Hematopoietic multipotent progenitor cell (in vitro differentiated cells): ENCODE measurements at places on chromosomes 11 and 22. TPM values are rescaled to one million over a fixed set of nuclear protein-coding genes. Genes with fewer than 3 reads are reported as not detected.

DNA sequence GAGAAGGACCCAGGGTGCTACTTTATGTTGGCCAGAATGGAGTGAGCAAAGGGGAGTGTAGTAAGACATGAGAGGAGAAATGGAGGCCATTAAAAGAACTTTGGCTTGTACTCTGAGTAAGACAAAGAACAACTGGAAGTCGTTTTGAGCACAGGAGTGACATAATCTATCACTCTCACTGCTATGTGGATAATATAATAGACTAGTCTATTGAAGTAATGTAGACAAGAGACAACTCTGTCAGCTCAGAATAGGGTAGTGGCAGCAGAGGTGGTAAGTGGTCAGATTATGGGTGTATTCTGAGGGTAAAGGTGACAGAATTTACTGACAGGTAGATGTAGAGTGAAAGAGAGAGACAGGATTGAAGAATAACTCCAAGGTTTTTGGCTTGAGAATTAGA lies 8.2 kb downstream of the KIF18A start:
- no peak for DNase-seq

DNA sequence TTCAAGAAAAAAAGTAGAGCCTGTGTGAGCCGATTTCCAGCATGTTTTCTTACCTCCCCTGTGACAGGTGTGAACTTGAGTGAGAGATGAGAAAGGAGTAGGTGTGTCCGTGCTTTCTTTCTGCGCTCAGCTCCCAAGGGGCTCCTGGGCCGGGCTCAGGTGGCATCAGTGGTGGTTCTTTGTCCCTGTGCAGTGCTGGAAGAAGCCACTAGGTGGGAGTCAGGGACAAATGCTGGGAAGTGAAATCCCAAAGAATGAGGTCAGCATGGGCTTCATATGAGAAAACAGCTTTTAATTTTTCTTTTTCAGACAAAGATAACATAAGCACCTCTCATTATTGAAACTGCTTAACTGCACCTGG lies 57.8 kb downstream of the PPFIBP2 start:
- peak; percentile 23 for DNase-seq

DNA sequence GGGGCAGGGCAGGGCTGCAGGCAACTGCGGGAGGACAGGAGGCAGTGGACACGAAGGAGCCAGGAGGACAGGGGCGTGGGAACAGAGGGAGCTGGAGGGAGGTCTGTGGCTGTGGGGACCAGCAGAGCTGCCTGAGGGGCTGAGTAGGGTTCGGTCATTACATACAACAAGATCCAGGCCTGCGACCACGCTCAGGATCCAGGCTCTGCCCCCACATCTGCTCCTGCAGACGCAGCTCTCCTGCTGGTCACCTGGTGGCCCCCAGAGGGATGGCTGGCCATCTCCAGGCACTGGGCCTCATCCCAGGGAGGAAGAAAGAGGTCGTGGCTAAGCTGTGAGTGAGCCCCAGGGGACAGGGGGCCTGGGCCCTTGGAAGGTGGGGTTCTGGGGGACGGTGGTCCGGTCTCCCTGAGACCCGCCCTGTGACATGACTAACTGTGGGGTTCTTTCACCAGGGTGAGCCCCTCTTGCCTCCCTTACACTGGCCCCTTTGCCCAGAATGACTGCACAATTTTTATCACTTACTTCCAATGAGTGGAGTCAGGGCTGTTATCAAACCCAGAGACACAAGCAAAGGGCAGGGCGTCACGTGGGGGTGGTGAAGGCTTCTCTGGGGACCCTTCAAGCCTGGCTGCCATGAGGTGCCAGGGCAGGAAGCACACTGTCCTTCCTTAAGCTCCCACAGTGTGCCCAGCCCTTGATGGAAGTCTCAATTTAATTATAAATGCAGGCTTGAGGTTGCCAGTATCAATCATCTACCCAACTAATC lies 6.7 kb upstream of the APOBEC3A start:
- no peak for DNase-seq

DNA sequence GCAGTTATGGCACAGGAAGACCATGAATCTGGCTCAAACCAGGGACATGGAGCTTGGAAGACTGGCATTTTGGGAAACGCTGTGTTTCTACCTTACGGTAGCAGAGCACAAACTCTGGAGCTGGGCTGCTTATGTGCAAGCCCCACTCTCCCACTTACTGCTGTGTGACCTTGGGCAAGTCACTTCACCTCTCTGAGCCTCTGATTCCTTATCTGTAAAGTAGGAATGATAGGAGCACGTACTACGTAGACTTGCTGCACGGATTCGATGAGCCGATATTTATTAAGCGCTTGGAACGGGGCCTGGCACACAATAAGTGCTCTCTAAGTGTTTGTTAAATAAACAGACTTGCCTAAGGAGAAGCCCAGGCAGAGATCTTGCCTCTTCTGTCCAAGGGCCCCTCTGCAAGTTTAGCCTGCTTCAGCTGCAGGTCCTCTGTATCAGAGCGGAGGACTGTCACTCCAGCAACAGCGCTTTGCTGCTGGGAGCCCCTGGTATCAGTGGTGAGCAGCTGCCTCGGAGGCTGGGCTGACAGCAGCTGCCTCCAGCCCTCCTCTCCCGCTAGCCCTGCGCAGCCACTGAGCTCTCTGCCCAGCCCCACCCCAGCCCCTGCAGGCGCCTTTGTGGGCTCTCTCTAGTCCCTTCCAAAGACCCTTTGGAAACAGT lies 96.9 kb upstream of the ANO1 start:
- no peak for DNase-seq

GRCh38 chr11:117412653-117413275 lies 85.1 kb downstream of the CEP164 start:
- no peak for DNase-seq

DNA sequence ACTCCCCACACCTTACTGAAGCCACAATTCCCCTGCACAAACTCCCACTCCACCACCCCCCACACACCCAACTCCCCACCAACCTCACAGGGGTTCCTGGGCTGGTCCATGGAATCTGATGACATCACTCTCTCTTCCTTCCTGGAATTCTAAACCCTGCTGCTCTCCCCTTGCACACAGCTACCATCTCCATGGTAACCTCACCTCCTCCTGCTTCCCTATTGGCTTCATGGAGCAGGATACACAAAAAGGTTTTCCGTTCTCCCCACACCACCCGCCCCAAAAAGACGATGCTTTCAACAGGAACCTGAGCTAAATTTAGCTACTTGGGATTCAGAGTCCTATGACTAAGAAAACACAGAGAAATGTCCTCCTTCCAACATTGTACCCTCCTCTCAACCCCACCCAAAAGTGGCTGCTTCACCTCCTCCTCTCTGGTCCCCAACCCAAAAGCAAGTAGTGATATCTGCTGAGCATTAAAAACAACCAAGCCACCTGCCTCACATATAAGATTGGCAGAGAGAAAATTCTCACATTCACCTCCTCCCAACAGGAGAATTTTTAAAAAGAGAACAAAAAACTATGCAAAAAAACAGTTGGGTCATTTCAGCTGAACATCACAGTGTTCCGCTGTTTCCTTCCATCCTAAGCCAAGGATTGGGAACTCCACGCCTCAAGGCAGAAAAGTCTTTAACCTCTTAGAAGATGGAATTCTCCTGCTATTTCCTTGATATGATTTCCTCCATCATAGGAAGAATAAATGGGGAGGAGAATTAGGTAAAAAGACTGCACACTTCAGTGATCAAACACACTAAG lies 66.9 kb downstream of the RBFOX2 start:
- no peak for DNase-seq

- no peak for DNase-seq
Measured at GRCh38 chr11:29482510-29482909, 534.3 kb downstream of the KCNA4 start.

GRCh38 chr11:30852645-30853044 lies 266.5 kb upstream of the MPPED2 start:
- DNase-seq, result no peak

The MS4A15 gene
- total RNA-seq, result not detected

DNA sequence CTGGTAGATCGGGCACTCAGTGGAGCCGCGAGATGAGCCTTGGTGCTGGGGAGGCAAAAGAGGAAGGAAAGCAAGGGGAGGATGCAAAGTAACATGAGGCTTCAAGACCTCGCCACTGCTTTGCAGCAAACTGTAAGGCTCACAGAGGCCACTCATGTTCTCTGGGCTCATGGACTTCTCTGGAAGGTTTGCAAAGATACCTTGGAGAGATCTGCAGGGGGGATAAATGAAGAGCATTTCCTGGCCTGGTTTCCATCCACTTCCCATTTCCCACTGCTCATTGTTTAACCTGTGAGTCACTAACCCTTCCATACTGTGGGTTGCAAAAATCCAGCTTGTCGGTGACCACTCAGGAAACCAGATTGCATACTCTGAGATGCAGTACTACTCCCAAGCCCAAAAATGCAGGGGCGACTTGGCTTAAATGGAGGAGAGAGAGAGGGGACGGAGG lies 38.5 kb downstream of the OSBP2 start:
- DNase-seq, result peak; percentile 39

- no peak for DNase-seq
Measured at GRCh38 chr11:20327377-20327935, 36.1 kb upstream of the HTATIP2 start.

GRCh38 chr22:41932353-41932752 lies 5.7 kb upstream of the TNFRSF13C start:
- no peak for DNase-seq

DNA sequence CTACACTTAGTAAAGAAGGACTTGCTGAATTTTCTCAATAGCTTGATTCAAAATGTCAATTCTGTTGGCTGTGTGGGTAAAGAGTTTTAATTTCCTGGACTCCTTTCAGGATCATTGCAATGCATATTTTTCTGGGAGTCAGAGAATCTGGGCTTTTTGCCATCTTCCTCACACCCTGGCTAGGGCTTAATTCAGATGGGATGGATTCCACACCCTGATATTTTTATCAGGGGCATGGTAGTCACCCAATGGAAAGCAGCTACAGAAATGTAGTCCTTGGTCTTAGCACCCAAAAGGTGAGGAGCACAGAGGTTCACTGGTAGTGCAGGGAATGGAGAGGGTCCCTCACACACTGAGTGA lies 79.3 kb downstream of the SGSM3 start:
- DNase-seq, result no peak

The TYMP gene
- total RNA-seq, result 20.5 TPM

The UBQLN3 gene
- 0.81 TPM for total RNA-seq

The MB gene
- not detected for total RNA-seq

DNA sequence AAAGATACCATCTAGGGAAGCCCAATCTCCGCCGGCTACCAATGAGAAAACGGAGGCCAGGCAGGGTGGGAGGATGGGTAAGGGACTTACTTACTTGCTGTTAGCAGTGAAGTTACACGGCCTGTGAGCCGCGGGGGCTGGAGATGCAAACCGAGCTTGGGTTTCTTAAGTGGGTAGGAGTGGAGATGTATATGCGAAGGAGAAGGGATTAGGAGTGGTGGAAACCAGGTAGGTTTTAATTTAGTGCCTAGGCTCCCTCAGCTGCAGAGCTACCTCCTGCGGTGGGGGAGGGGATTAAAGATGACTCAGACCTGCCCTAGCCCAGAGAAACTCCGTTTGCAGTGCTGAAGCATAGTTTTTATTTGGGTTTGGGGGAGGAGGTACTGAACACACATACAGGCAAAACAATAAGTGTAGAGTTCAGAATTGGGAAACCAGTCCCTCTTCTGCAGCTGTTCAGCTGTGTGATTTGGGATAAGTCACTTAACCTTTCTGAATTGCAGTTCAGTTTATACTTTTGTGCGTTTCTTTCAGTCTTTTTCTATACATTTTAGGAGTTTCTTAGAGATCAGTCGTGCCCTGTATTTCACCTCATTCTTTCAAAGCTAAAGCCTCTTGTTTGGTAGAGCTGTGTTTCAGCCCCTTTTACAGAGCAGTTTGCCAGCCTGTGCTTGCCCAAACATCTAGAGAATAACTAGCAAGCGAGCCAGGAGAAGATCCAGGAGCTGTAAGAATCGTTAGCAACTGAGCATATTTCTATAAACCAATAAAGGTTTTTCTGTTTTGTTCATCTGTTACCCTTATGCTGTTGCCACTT lies 596 bp upstream of the TNRC6B start:
- DNase-seq, result peak; percentile 54

DNA sequence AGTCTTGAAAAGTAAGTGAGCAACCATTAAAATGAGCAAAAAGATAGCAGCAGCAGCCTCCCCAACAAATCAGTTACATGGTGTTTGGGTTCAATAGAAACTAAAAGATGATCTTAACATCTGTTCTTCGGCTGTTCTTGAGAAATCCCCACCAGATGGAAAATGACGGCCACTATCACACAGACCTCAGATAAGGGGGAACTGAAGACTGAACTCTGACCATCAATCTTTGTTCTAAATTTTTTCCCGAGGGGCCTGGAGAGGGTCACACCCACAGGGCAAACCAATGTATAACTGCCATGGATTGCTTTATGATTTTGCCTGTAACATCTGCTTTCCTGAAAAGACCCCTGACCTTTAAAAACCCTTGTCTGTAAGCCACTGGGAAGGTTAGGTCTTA lies 624.8 kb upstream of the KIRREL3 start:
- DNase-seq, result no peak

- peak; percentile 31 for DNase-seq
Measured at GRCh38 chr22:22103078-22103875, 120.7 kb upstream of the TOP3B start.

- DNase-seq, result no peak
Measured at GRCh38 chr22:17903564-17904295, 120.6 kb downstream of the MICAL3 start.

DNA sequence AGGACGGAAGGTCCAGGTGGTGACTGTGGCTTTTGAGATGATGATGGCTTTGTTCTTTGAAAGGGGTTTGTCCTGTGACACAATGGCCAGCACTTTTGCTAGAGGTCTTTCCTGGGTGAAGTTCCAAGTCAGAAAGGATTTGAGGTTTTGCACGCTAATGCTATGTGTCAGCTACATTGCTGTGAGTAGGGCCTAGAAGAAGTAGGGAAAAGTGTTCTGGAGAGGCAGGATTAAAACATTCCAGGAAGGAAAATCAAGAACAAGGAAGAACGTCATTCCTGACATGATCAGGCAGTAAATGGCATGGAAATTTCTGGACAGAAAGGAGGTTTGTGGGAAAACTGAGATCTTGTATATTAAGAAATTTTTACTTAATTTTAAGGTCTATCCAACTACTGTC lies 290.7 kb downstream of the NTM start:
- no peak for DNase-seq

- no peak for DNase-seq
Measured at GRCh38 chr11:65844231-65844872, 10.6 kb downstream of the SNX32 start.

- no peak for DNase-seq
Measured at GRCh38 chr22:43099095-43099494, 9.9 kb upstream of the TTLL1 start.

The HIKESHI gene
- total RNA-seq, result 28.8 TPM

DNA sequence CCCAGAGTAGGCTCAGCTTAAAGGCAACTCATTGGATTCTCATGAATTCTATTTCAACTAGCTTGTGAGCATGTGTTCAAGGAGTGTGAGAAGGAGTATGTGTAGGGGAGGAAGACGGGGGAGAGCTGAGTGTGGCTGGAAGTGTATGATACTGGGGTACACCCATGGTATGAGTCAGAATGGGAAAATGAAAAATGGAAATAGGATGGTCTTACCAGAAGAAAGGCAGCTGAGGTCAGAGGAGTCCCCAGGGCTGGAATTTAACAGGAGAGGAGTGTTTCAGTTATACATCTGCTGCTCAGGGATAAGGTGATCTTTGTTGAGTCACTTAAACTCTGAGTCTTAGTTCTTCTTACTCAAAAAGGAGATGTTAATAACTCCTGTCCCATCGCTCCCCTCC lies 6.7 kb upstream of the ADAMTS15 start:
- no peak for DNase-seq

The LDHAL6A gene
- 0.54 TPM for total RNA-seq
